ENCODE measurements at places on chromosomes 7 and 10.

- DNase-seq: peak; percentile 52
Measured at GRCh38 chr10:125159486-125159931, 854 bp downstream of the CTBP2 start.

DNA sequence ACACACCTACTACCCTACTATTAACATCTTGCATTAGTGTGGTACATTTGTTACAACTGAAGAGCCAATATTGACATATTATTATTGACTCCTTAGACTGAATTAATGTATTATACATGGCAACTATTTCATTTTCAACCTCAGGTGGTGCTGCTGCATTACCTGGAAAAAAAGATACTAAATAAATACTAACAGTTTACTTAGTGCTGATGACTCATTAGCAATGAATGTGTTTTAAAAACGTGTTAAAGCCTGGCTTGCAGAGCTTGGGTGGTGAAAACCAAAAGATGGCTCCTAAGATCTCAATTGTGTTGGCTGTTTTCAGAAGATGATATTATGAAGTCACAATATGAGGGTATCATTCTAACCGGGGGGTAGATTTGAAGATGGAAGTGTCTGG is 34.8 kb downstream of the CFAP43 start:
- DNase-seq: no peak

DNA sequence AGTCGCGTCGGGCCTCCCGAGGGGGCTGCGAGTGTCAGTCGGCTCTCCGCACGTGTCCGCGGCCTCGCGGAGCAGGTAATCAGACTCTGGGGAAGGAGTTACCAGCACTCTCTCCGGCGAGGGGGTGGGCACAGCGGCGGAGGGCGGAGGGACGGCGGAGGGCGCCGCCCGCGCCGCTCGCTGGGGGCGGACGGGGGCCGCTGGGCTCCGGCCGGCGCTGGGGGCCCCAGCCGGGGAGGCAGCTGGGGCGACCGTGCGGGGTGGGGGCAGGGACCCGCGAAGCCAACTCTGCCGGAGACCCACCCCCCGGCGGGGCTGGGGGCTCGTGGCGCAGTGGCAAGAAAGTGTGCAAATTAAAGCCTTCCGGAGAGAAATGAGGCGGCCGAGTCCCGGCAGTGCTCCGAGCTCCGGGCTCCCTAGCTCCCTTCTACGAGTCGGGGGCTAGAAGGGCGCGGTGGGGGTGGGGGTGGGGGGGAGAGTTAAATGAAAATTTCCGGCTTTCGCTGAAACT is at the start of gene CDK6:
CDK6 (minus strand) TSS at position 85 of the 511 bp plus-strand sequence. CDS start 3,250 bp downstream, outside the sequence.
- DNase-seq: peak; percentile 65

- DNase-seq: peak; percentile 12
Measured at GRCh38 chr7:126185959-126186580, 1066.7 kb downstream of the GRM8 start.

- DNase-seq: peak; percentile 35
Measured at GRCh38 chr10:132916421-132916841, 25.9 kb downstream of the CFAP46 start.

All from pancreas (tissue), 10 donors.